ENCODE measurements at places on chromosomes 5 and 9.

GRCh38 chr9:129900263-129901027 lies 65.2 kb downstream of the USP20 start:
- no peak for DNase-seq

GRCh38 chr5:114839360-114839759 lies 330.3 kb downstream of the TRIM36 start:
- no peak for DNase-seq

DNA sequence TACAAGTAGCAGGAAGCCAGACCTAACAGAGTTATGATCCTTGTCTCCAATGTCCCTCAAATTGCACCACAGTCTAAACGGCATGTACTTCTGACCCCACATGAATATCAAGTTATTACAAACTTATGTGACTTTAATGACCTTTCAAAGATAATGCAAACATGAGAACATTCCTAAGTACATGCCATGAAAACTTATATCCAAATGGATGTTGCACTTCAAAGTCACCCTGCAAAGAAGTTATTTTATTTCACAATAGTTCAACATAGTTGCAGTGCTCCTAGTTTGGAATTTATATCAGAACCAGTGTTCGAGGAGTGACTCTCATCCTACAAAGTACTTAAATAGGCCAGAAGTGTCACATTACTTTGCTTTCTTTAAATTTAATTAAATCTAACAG lies 41.2 kb upstream of the ITGA1 start:
- no peak for DNase-seq

DNA sequence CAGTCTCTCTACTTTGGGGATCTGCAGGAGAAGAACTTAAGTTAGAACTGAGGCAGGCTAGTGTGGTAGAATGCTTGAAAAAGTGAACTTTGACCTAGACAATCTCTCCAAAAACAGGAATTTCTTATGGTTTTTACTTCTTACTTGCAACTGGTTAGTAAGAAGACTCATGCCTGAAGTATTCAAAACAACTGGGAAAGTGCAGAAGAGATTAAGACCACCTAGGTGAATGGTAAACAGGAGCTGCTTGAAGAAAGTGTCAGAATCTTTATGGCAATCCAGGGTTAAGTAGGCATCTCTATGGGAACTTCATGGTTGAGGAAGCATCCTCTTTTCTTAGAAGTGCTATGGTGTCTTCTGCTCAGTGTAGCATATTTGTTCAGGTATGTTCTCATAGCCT lies 428.6 kb upstream of the TLE4 start:
- DNase-seq, result no peak

GRCh38 chr9:36036780-36037548 lies at the start of gene RECK:
RECK (plus strand) TSS chr9:36036913; CDS start chr9:36036999, 86 bp downstream.
- no peak for DNase-seq

DNA sequence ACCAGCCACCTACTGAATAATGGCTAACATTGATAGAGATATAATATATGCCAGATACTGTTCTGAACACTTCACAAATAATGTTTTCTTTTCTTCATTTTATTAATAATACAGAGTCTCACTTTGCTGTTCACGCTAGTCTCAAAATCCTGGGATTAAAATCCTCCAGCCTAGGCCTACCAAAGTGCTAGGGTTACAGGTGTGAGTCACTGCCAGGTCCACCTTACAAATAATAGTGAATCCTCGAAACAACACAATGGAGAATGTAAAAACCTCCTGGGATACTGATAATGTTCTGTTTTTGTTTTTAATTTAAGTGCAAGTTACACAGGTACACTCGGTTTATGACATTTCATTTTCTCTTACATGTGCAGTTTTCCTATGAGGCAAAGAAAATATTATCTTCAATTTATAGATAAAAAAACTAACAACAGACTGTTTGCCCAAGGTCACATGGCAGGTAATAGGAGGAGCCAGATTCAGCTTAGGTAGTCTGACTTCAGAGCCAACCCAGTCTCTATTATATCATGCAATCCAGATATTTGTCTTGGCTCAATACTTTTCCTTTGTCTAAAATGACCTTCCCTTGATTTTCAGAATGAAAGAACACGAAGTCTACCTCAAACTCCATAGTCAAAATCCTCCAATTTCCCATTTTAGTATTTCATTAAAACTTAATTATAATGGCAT lies 7.8 kb downstream of the ZFR start:
- DNase-seq, result no peak

DNA sequence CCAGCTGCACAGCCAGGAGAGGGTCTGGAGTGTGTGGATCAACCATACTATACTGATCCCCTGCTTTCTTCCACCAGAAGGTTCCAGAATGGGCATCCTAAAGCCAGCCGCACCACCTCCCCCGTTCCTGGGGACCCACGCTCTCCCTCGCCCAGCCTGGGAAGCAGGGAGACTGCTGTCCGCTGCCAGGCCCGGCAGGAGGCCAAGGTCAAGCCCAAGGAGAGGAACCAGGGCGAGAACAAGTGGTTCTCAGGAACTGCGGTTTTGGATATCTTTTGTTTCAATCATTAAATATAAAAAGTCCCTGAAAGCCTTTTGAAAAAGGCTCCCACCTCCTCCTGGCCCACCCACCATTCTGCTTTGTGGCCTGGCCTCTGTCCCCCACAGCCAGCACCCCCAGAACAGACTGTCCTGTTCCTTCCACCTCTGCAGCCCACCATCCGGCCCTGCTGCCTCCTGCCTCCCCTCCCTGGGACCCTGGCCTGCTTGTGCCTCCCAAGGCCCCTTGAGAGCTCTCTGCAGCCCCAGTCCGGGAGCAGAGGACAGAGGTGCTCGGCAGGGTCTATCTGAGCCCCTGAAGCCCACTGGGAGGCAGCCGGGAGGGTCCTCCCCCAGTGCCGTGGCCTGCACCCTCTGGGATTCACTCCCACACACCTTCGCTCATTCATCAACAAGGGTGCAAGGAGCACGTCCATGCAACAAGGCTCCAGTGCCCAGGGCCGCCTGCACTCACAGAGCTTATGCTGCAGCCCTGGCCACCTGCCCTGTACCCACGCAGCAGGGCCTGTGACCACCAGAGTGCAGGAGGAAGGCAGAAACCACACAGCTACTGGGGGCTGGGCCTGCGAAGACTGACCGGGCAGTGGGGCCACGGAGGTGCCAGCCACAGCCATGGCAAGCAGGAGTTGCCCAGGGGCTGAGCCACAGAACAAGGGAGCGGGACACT lies 614 bp upstream of the LCN6 start:
- DNase-seq, result no peak

- DNase-seq, result no peak
Measured at GRCh38 chr5:978054-978453, 30.5 kb upstream of the NKD2 start.

GRCh38 chr5:45779874-45780671 lies 83.9 kb upstream of the HCN1 start:
- DNase-seq, result no peak

- no peak for DNase-seq
Measured at GRCh38 chr9:130461218-130461630, 16.5 kb downstream of the ASS1 start.

GRCh38 chr5:58871648-58872242 lies 288.9 kb downstream of the RAB3C start:
- no peak for DNase-seq

DNA sequence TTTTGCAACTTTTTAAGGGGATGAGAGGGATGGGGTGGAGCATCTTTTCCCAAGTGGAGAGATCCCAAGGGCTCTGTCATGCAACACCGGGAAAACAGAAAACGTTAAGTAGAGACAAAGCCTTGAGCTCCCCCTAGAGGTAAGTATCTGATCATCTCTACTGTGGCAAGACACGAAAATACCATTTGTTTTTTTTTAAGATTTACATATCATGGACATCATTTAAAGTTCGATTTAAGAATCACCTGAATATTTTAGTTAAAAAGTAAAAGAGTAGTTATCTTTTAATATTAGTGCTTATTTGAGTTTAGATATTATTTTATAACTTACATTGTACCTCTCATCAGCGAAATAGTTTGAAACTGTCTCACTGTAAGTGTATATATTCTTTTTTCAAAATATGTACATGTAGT lies 200.4 kb downstream of the LRRC70 start:
- DNase-seq, result peak; percentile 12

DNA sequence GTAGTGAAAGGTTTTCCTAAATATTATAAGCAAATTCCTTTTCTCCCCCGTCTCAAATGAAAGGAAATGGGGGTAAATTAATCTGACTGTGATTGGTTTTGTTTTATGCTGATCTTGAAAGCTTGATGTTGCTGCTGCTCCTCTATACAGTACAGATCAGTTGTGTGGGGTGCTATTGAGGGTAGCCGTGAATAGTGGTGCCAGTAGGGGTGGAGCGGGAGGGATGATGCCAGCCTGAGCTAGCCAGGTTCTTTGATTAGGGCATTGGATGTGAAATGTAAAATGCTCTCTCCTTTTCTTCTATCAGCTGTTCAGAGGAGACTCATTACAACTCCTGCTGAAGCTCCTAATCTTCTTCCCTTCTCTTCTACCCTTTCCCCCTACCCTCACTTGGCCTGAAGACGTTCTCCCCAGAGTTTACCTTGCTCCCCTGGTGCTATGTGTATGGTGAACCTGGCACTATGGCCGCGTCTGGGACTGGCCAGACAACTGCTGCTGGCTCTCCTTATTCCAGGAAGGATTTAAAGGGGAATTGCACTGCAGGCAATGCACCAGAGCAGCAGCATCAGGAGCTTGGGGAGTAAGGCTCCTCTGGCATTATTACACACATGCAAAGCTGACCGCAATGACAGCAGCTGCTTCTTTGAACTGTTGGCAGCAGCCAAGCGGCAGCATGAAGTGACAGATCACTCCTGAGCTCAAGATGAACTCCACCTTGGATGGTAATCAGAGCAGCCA lies 566 bp downstream of the GPR21 start:
- DNase-seq, result no peak

DNA sequence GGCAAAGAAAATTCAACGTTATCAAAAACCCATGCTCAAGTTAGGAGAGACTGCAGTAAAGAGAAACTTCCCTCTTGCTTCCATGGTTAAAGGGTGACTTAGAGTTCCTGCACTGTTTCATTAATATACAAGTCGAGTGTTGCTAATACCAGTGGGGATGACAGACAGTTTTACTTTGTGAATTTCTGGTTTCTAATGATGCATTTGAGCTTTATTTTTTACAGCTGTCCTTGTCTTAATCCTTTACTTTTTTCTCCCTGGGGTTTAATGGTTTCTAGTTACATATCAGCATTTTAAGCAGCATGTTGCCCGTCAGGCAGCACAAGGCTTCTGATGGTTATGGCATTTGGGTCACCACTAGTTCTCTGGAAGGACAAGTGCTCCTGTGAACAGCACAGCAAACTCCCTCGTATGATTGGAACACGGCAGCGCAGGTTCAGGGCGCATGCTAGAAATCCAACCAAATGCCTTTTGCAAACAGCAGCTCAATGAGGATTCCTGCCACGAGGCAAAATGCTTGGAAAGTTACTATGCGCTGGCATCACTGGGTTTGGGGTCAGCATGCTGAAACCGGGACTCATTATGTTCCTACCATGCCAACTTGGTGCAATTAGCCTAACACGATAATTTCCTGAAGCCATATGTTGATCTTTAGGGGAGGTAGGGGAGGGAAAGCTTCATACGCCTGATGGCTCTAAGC lies 463.8 kb downstream of the BNC2 start:
- no peak for DNase-seq

GRCh38 chr9:126413391-126414068 lies 86.9 kb downstream of the MVB12B start:
- DNase-seq, result no peak

- DNase-seq, result no peak
Measured at GRCh38 chr5:55429613-55430253, 105.0 kb downstream of the PLPP1 start.

- no peak for DNase-seq
Measured at GRCh38 chr5:39208471-39208870, 10.9 kb downstream of the FYB1 start.

- no peak for DNase-seq
Measured at GRCh38 chr9:110188101-110188500, 19.9 kb downstream of the C9orf152 start.

- no peak for DNase-seq
Measured at GRCh38 chr5:65190328-65191053, 291.2 kb downstream of the ADAMTS6 start.

- DNase-seq, result no peak
Measured at GRCh38 chr5:76710991-76711390, 4.9 kb upstream of the F2R start.

DNA sequence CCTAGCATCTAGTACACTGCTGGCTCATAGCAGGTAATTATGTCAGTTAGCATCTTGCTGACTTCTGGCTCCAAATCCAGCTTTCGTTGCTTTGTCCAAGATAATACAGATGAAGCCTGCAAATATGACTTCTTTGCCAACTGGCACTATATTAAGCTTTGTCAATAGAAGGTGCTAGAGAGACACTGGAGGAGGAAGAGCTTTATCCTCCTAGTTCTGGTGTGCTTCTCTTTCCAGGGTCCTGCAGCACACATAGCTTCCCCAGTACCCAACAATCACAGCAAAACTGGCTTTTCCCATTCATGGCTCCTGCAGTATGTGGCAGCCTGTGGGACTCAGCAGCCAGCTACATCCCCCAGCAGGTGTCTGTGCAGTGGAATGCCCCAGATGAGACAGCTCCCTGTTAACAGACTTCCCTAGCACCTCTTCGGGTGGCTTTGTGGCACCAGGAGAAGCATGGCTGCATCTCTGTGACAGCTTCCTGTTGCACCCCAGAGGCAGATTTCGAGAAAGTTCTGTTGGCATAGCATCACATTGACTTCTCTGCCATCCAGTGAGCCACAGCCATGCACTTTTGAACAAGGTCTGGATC lies 147.8 kb downstream of the OXCT1 start:
- no peak for DNase-seq
